Activated T-cell treated with anti-CD3 and anti-CD28 coated beads for 24 hours (primary cell): ENCODE measurements at places on chromosomes 2 and 18.
A peak's percentile ranks its signal among the peaks of the same experiment; 100 is the strongest.

DNA sequence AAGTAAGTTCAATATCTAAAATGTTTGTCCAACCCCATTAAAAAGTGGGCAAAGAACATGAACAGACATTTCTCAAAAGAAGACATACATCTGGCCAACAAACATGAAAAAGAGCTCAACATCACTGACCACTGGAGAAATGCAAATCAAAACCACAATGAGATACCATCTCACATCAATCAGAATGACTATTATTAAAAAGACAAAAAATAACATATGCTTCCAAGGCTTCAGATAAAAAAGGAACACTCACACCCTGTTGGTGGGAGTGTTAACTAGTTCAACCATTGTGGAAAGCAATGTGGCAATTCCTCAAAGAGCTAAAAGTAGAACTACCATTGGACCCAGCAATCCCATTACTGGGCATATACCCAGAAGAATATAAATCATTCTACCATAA, 931.1 kb downstream of the LRP1B start:
- no peak for DNase-seq

GRCh38 chr2:27191070-27191829, 20.6 kb upstream of the ATRAID start:
- peak; percentile 16 for DNase-seq

GRCh38 chr2:68283419-68283812, 31.1 kb upstream of the PPP3R1 start:
- no peak for DNase-seq

DNA sequence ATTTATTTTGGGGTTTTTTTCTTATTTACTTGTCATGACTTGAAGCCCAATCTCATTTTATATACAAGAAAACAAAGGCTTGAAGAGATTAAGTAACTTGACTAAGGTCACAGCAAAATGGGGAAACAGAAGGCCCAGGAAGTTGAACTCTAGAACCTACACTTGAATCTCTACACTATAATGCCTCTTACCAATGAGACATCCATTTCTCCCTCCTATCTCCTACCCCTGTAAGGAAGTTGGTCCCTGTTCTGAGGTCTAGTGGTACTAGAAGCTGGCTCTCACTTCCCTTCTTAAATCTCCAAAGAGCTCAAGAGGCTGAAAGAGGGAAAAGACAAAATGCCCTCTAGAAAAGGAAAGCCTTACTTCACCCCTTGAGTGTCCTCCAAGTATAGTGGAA, 25.5 kb upstream of the IHH start:
- DNase-seq, result no peak

DNA sequence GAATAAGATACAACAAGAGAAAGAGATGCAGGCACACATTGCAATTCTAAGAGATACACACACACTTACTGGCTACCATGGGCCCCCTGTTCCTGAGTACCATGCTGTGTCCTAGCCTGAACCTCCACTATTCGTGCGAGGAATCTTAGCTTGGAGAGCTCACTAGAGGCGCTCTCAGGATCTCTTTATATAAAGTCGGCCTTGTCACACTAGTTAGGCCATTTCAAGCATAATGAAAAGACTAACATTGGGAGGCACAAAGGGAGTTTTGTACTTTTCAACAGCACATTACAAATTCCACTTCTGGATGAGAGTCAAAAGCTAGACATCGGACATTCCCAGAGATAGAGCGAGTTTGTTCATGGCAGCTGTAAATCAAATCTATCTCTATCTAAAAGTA, 365.2 kb downstream of the DSEL start:
- no peak for DNase-seq

- DNase-seq, result no peak
These were observed 82.8 kb downstream of the TMEM17 start for GRCh38 chr2:62423235-62423634.

DNA sequence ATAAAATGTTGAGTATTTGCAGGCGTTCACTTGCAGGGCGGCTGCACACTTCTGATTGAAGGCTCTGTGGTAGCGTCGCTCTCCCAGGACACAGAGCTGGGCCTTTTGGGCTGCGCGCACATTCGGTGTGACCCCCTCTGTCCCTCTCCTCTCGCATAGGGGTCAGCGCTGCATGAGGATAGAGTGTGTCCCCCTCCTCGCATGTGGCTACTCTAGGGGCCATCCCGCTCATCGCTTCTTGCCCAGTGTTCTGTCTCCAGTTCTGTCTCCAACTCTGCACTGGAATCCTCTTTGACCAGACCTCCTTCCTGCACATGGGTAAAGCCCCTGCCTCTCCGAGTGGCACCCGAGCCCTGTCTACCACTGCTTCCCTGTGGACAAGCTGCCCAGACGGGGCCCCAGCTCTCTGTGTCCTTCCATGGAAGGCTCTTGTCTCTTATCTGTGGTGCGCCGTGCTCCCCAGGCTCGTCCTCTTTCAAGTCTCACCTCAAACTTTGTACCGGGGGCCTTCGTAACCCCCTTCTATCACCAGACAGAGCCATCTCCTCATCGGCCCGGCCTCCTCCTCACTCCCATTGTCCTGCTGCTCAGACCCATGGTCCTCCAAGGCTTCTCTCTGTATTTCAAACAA, 278.0 kb upstream of the HDAC4 start:
- DNase-seq, result no peak

DNA sequence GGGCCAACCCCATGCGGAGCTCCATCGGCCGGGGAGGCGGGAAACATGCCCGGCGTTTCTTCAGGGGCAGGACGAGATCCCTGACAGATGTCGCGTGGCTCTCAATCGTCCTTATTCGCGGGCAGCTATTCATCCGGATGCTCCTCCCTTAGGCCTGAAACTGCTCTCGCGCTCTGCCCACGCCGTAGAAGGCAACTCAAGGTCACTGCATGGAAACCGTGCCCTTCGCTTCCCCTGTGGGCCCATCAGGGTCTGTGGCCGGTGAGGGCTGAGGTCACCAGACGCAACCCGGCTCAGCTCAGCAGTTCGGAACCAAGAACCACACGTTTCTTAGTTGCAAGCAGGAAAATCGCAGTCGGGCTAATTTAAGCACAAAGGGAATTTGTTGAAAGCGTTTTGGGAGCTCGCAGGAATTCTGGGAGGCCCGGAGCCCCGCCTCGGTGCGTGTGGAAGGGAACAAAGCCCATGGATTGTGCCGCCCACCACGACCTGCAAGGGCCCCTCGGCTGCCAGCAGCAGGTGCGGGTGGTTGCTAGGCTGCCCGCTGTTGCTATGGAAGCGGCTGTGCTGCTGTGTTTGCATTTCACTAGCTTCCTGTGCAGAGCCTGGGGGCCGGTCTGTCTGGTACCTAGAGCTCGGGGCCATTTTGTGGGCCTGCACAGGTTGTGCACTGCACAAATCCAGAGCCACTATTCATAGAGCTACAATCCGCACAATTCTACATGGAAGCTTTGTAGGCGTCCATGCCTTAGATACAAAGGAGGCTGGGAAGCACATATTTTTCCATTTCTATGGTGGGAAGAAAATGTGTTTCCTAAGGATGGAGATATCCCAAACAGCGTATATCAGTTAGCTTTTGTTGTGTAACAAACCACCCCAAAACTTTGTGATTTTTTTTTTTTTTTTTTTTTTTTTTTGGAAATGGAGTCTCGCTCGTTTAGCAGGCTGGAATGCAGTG, 6.0 kb upstream of the ALLC start:
- DNase-seq, result peak; percentile 49

- no peak for DNase-seq
These were observed 45.0 kb downstream of the PMS1 start for GRCh38 chr2:189829102-189829833.

GRCh38 chr18:37714691-37715090, 149.1 kb upstream of the CELF4 start:
- no peak for DNase-seq

DNA sequence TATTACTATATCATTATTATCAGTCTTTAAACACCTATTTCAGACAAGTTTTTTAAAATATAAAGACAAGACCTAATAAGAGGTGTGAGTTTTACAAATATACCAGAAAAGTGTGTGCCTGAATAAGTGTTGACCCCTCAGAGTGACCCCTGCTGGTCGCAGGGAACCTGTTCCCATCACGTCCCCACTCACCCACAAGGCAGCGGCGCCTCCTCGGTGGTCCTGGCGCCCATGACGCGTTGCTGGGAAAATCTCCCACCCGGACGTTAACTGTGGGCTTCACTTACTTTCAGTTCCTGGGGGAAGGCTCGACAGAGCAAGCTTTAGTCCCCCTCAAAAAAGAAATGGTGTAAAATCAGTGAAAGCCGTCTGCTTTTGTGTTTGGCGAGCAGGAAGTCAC, 93.5 kb downstream of the TMEM18 start:
- DNase-seq, result no peak

DNA sequence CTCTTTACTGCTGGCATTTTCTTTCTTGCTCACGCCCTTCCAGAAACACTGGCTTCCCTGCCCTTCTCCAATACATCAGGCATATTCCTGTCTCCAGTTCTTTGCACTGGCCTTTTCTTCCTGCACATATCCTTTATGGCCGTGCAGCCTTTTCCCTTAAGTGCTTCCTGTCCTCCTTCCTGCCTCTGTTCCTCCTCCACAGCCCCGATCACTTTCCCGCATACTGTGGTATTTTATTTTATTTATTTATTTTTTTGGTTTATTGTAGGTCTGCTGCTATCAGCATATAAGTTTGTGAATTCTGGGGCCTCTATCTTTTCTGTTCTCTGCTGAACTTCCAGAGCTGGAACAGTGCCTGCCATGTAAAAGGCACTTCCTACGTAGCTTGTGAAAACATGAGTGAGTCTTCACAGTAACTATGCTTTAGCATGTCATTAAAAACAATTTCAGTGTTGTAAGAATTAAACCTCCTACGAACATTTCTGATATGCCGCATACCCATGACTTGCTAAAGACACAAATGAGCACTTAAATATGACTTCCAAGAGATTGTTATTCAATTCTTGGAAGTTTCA, 289.1 kb downstream of the TRIB2 start:
- DNase-seq, result no peak

GRCh38 chr2:63192169-63192888, 141.7 kb downstream of the OTX1 start:
- DNase-seq, result no peak

- DNase-seq, result no peak
These were observed 9.5 kb downstream of the MAPRE2 start for GRCh38 chr18:35050705-35051195.

DNA sequence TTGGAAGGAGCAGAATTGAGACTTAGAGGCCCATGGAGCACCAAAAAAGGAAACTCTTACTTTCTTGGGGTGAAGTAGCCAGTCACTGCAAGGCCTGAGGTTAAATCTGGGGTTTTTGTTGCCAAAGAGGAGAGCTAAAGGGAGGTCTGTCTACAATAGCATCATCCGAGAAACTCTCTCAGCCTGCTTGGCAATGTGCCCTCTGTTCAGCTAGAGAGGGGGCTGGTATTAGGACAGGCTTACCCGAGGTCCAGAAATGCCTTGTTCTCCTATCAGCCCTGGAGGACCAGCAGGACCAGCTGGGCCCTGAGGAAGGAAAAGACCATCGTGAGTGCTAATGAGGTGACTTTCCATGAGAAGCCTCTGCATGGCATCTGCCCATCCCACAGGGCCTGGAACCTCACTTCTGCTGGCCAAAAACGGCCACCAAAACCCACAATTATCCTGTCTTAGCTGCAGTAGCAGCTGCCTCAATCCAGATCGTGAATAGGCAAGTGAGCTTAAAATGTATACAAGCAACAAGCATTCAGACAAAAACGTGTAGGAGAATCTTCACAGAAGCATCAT, 61.6 kb downstream of the COL6A3 start:
- no peak for DNase-seq

GRCh38 chr2:50649626-50650402, 382.1 kb downstream of the NRXN1 start:
- no peak for DNase-seq

GRCh38 chr2:119483395-119483753, 40.9 kb downstream of the SCTR start:
- no peak for DNase-seq

- DNase-seq, result no peak
These were observed 39.4 kb upstream of the LANCL1 start for GRCh38 chr2:210515911-210516310.

DNA sequence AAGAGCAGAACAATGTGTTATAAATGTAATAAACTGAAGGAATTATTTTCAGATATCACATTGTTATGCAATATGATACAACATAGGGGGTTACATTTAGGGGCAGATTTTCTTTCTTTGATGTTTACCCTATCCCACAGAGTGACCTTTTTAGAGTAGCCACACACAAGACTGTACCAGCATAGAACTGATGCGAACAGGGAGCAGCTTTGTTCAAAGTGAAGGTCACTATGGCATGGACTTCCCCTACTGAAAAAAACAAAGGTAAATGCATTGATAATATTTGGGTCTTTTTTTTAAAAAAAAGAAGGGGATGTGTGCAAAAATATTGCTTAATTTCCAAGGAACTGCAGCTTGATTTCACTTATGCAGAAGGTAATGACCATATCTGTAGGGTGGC, 1354.9 kb downstream of the SUCLG1 start:
- no peak for DNase-seq

- DNase-seq, result peak; percentile 21
These were observed 2.0 kb downstream of the PHLPP1 start for GRCh38 chr18:62717169-62717924.

GRCh38 chr2:182713601-182714000, 2.5 kb upstream of the DNAJC10 start:
- no peak for DNase-seq

- DNase-seq, result no peak
These were observed 20.8 kb upstream of the TNP1 start for GRCh38 chr2:216880509-216881184.

DNA sequence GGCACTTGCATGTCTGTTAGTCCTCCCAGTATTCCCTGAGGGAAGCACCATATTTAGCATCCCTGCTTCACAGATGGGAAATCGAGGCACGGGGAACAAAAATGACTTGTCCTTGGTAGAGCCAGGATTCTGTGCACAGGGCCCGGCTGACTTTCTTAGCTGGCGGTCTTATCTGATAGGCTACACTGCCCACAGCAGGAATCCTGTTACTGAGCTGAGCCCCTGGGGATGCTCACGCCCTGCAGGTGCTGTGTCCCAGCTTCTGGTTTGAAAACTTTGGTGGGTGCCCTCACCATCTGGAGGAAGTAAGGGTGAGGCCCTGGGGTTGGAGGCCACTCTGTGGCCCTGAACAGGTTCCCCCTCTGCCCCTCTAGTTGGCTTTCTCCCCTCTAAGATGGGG, 68.4 kb upstream of the MCFD2 start:
- no peak for DNase-seq

DNA sequence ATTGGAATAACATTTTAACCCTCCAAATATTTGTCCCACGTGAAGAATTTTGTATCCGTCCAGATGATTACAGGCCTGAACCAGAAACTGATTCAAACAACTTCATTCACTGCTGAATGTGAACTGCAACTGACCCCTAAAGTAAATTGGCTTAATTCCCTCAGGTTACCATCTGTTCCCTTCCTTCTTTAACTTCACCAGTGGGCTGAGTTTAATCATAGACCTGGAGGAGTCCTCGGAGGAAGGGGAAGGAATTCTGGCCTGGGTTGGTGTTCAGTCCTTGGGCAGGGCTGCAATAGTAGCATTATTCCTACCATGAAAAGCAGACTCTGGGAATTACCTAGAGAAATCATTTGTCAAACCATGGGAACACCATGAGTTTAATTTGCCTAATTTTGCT, 207.4 kb downstream of the TMEM247 start:
- no peak for DNase-seq

DNA sequence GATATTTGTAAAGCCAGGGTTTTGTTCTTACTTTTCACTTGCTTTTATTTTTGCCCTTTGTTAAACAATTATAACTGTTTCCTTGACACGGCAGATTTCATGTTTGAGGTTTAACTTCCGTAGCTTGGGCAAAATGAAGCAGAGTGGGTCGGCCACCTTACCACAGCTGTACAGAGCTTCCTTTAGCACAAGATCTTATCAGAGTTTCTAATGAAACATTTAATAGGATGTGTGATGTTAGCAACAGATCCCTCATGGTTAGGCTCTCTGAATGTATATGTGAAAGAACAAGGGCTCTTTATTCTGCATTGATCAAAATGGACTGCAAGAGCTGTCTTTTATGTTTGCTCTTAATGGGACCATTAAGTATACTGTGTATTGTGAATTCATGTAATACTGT, 22.3 kb downstream of the RNF125 start:
- peak; percentile 31 for DNase-seq
